ENCODE measurements at places on chromosomes 5 and 9.
A peak's percentile ranks its signal among the peaks of the same experiment; 100 is the strongest.

- no peak for DNase-seq
These were observed 107.6 kb upstream of the CPEB4 start for GRCh38 chr5:173780235-173781234.

- DNase-seq, result no peak
These were observed 73.6 kb downstream of the C9orf153 start for GRCh38 chr9:86185872-86186271.

- DNase-seq, result no peak
These were observed 549.8 kb upstream of the DMAC1 start for GRCh38 chr9:8349376-8349775.

DNA sequence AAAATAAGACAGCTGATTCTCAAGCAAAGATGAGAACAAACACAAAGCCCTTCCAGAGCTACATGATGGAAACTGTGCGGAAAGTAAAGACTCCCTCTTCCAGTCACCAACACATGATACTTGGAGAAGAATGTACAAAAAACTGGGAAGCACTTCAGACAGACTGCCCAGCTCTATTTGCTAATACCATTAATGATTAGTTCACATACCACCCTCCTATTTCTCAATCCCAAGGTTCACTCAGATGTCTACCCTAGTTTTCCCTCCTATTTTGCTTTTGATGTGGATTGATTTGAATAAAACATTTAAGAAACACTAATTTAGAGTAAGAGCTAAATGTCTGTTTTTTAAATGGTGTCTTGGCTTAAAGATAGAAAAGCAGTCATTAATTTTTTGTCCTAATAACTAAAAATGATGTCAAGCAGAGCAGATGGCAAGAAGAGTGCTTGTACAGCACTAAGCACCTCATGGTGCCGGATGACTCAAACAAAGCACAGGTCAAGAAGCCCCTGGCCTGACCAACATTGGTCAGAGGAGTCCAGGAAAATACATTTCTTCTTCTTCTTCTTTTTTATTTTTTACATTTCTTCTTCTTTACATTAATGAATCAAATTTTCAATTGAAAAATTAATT is 639.4 kb downstream of the PDE4D start:
- DNase-seq, result no peak

DNA sequence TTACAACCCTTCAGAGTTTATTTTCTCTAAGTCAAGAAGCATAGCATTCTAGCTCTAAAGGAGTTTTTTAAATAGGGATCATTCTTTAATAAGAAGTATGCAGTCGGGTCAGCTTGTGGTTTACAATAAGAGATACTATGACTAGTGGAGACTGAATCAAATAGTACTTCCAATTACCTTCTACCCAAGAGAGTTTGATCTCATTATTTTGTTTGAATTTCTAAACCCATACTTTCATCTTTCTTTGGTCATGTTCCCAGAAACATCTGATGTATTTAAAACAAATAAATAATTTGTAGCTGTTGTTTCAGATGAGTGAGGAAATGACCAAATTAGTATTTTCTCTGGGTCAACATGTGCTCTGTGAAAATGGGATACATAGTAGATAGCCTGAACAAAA is 160.2 kb upstream of the CDH6 start:
- no peak for DNase-seq

DNA sequence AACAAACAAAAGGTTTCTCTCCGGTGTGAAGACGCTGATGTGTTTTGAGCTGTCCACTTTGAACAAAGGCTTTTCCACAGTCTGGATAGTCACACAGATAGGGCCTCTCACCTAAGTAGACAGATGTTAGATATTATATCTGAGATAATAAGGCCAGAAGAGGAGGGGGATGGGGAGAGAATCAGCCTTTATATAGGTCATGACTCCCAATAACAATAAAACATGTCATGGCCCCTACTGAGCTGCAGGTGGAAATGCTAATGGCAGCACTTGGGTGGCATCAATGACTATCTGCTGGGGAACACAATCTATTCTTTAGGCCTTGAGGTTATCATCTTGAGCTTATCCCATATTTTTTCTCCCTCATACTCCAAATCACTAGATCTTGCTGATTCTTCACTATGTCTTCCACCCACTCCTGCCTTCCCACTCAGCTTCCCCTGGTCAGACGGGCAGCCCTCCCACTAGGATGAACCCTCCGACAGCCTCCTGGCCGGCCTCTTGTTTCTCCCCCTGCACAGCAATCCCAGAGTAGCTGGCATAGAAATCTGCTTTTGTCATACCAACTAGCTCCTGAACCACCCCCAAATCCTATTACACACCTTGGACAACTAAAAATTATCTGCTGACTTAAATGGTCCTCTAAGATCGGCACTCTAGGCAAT is 11.5 kb upstream of the SLC35D2 start:
- DNase-seq, result no peak

GRCh38 chr5:177494346-177495195 is 2.8 kb downstream of the PDLIM7 start:
- DNase-seq, result peak; percentile 72

DNA sequence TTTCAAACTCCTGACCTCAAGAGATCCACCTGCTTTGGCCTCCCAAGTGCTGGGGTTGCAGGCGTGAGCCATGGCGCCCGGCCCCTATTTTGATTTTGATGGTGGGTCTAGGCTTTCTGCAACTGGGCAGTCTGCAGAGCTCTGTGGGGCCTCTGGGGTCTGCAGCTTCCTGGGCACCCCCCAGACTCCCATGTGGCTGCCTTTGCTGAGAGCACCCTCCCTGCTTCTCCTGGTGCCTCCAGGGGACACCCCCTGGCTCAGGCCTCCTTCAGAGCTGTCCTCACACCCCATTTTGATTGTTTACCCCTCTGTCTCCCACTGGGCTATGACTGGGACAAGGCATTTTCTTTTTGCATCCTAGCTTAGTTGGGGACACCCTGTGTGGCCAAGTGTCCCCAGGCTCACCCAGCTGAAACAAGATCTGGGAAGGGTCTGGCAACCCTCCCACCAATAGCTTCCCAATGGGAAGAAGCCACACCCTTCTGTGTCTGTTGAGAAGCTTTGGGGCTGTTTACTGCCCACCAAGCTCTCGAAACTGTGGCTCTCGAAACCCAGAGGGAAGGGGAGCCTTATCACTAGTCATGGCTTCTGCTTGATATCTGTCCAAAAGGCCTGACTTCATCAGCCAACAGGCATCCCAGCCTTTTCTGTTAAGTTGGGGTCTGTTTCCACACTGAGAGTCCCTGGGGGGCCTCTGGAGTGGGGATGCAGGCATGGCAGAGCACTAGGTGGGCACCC is 204.4 kb upstream of the IER5L start:
- DNase-seq, result no peak

- DNase-seq, result no peak
These were observed 554.8 kb downstream of the BNC2 start for GRCh38 chr9:16315720-16316119.

- DNase-seq, result no peak
These were observed 105.9 kb downstream of the MRPS27 start for GRCh38 chr5:72214168-72214567.

- no peak for DNase-seq
These were observed 769.7 kb downstream of the TAF11L14 start for GRCh38 chr5:18403941-18404438.

GRCh38 chr5:126354012-126354857 is 69.0 kb upstream of the GRAMD2B start:
- DNase-seq, result peak; percentile 81

DNA sequence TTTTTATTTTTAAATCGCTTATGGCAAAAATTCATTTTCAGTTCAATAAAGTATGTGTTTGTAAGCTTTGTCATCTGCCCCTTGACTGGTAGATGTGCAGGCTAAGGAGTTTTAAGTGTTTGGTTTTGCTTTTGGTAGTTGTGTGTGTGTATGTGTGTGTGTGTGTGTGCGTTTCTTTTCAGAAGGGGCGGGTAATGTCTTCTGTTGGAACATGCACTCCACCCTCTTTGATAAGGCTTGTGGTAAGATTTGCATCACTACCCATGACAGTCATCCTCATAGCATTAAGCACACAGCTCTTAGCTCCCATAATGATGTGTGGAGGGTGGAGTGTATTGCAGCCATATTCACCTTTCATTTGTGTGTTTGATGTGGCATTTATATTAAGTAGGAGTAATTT is 92.1 kb upstream of the FSD1L start:
- DNase-seq, result no peak

- DNase-seq, result no peak
These were observed at the start of gene SPACA9 for GRCh38 chr9:132878695-132879456. Gene SPACA9, plus strand, starts transcription at chr9:132878898. Its CDS starts 5,050 bp downstream, at chr9:132883948.

DNA sequence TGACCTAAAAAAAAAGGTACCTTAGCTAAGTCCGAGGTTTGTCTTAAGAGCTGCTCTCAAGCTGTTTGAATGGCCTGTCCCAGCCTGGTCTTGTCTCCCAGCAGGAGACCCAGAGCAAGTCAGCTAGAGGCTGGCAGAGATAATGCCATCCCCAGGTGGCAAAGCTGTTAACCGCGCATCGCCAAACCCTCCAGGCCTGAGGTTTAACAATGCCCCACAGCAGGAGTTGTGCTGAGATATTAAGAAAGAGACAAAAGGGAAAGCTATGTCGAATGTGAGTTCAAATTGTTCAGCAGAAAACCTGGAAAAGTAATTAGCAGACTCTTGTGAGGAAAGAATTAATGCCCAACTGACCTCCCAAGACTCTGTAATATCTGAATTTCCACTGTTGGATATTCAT is 187.1 kb downstream of the FSTL4 start:
- DNase-seq, result no peak

DNA sequence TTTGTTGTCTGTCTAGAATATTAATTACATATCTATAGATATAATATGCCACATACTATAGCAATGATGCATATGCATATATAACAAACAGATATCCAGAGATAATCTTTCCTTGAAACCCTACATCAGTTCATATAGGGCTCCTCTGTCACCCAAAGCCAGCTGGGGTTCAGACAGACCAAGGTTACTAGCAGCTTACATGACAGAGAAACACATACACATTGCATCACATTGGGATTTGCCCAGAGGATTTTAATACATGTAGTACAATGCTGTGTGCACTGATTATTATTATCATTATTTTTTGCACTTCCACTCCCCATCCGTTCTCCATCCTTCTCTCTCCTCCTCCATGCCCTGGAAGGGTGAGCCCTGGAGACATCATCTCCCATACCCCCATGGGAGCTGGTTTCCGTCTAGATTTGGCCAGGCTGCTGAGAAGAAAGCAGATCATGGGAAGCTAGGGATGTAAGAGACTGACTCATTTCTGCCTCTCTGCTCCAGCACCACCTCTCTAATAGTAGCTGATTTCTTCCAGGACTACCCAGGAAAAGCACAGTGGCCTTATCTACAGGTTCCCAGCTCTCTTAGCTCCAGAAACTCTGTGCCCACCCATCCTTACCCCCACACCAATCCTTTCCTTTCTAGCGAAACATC is 23.3 kb downstream of the FST start:
- DNase-seq, result no peak

GRCh38 chr5:82918311-82919031 is 158.7 kb downstream of the TMEM167A start:
- no peak for DNase-seq

GRCh38 chr5:37881359-37881758 is 41.5 kb upstream of the GDNF start:
- DNase-seq, result no peak

- DNase-seq, result no peak
These were observed 47.5 kb downstream of the UBE2QL1 start for GRCh38 chr5:6496207-6496584.

GRCh38 chr5:162703914-162704313 is 636.3 kb downstream of the GABRG2 start:
- DNase-seq, result no peak

DNA sequence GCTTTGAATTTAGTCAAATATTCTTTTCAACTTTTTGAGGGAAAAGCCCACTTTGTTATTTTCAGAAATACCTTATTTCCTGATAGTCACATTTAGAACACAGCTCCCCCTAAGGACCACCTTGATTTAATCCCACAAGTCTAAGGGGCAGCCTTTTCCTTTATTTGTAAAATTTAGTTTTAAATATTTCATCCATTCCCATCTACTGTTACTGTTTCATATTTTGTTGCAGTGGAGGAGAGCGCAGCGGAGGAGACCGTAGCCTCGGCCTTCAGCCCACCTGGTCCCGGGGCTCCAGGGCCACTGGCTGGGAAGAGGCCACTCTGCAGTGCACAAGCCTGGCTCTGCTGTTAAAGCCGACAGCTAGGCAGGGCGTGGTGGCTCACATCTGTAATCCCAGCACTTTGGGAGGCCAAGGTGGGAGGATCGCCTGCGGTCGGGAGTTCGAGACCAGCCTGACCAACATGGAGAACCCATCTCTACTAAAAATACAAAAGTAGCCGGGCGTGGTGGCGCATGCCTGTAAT is 19.6 kb downstream of the LPCAT1 start:
- no peak for DNase-seq

- no peak for DNase-seq
These were observed 2.5 kb upstream of the VCAN start for GRCh38 chr5:83469075-83469474.

GRCh38 chr5:168670881-168671575 is 91.9 kb upstream of the PANK3 start:
- DNase-seq, result no peak

DNA sequence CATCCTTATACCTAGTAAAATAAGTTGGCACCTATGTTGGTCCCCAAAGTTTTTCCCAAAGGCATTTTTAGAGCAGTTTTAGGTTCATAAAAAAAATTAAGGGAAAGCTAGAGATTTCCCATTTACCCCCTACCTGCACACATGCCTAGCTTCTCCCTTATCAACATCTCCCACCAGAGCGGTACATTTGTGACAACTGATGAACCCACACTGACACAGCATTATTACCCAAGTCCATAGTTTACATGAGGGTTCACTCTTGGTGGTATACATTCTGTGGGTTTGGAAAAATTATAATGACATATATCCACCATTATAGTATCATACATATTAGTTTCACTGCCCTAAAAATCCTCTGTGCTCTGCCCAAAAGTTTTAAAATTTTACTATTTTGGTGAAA is 12.0 kb downstream of the RAD1 start:
- DNase-seq, result no peak

DNA sequence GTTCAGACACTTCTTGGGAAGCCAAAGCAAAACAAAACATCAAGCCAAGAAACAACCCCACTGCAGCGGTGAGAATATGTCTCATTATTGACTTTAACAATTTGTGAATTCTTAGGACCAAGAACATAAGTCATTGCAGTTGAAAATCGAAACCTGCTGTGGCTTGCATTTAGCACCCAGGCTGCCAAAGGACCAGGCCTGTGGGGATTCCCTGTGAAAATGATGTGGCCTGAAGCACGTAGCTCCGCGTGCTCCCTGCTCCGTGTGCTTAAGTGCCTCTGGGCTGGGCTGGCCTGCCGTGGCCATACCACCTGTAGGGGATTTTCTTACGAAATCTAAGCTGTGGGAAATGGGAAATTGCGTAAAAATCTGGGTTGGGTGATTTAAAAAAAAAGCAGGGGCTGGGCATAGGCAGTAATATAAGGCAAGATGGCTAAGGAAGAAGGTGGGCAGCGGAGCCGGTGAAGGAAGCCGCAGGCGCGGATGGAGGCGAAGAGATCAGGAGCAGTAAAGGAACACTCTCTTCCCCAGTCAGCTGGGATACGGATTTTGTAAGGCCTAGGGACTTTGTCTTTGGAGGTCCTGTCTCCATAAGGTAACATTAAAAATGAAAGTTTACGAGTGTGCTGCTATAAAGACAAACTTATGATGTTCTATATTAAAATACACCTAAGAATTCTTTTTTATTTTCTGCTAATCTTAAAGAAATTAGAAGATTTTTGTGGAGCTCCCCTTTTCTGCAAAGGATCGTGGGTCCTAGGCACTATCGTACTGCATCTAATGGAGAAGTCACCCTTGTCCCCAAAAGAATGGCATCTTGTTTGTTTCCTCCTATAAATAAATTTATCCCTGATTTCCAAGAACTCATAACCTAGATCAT is 189.6 kb upstream of the SEMA6A start:
- no peak for DNase-seq

GRCh38 chr9:68631811-68632210 is 73.2 kb upstream of the PIP5K1B start:
- no peak for DNase-seq

- no peak for DNase-seq
These were observed 81.0 kb downstream of the ARHGEF28 start for GRCh38 chr5:73706963-73707362.

Measured in HS-27A (cell line).